NCI-H446 (cell line): ENCODE measurements at places on chromosomes 4 and X.

- DNase-seq, result no peak
These were observed 111.9 kb upstream of the GALNT7 start for GRCh38 chr4:173056710-173057109.

DNA sequence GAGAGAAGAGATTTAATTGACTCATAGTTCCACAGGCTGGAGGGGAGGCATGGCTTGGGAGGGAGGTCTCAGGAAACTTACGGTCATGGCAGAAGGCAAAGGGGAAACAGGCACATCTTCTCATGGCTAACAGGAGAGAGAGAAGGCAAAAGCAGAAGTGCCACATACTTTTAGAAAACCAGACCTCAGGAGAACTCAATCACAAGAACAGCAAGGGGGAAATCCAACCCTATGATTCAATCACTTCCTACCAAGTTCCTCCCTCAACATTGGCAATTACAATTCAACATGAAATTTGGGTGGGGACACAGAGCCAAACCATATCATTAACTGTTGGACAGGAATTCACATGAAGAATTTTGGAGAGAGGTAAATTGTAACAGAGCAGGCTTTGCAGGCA is 485.3 kb upstream of the PITX2 start:
- DNase-seq, result no peak

GRCh38 chrX:42837747-42838146 is 59.8 kb upstream of the PPP1R2C start:
- no peak for DNase-seq

DNA sequence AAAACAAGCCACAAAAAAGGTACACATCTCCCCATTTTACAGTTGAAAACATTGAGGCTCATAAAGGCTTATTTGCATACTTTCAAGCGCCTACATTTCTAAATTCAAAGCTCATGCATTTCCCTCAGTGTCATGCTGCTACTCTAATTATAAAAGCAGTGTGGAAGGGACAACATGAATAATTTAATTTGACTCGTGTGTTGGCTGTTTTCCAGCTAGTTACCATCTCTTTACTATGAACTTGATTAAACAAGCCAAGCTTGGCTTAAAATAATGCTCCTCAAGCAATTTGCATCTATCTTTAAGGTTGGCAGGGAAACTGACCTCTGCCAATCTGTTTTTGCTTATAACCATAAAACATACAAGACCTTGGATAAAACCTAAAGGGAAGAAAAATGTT is 252.5 kb upstream of the NEIL3 start:
- DNase-seq, result no peak

DNA sequence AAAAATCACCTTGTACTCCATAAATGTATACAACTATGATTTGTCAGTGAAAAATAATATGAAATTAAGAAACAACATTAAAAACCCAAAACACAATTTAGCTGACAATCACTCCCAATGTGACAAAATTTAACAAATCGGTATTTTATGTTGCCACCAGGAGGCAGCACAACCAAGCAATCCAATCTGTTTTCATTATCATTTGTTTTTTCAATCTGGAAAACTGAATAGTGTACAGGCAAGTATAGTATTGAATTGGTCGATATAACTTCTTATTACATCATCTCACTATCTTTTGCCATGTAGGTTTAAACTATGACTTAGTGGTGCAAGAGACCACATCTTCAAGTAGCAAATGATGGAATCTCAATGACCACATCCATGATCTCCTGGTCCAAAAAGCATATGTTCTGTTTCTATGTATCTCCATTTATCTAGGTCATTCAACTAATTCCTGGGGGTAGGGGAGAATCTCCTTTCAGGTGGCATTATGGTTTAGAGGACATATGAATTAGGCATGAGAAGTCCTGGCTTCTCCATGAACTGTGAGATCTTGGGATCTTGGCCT is 112.9 kb upstream of the AGA start:
- no peak for DNase-seq

DNA sequence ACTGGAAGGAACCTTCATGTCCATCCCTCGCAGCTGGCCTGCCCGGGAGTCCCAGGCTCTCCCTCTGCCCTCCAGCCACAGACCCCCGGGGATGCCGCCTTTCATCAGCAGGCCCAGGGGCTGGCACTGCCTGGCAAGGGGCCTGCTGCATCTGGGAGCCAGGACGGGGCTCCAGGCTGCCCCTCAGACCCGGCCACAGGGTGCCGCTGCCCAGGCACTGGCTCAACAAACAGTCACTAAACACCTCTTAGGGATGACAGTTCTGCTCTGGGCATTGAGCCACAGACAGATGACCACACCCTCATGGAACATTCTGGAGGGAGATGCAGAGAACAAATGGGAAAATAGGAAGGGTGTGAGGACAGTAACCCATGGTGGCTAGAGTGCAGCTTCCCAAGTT is 109.3 kb downstream of the HMX1 start:
- DNase-seq, result no peak

- no peak for DNase-seq
These were observed 255.3 kb upstream of the TEX13A start for GRCh38 chrX:105475801-105476200.

GRCh38 chr4:155546451-155546850 is 120.2 kb upstream of the GUCY1A1 start:
- no peak for DNase-seq

DNA sequence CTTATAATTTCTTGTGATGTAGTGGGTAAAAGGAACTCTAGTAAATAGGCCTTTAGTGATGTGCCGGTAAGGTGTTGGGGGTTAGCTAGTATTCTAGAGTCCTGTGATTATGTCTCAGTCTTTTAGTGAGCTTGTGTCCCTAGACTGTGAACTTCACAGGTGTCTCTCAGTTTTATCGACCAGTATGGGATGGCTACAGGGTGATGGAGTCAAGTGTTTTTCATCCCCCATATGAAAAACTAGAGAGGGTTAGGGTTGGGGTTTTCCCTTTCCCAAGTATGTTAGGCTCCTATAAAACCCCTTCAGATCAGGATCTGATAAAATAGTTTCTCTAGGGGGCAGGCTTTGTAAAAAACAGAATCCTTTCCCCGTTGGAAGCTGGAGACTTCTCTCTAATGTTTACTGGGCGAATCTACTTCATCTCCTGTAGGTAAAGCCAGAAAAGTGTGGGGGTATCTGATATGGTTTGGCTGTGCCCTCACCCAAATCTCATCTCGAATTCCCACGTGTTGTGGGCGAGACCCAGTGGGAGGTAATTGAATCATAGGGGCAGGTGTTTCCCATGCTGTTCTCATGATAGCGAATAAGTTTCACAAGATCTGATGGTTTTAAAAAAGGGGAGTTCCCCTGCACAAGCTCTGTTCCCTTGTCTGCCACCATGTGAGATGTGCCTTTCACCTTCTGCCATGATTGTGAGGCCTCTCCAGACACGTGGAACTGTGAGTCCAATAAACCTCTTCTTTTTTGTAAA is 120.8 kb downstream of the DTHD1 start:
- DNase-seq, result no peak
